ACHN (cell line): ENCODE measurements at places on chromosomes 4 and X.

GRCh38 chrX:32408389-32408788 lies 803.0 kb downstream of the DMD start:
- DNase-seq = peak; percentile 0

- no peak for DNase-seq
Observed at GRCh38 chr4:3679851-3680311, 86.3 kb upstream of the ADRA2C start.

DNA sequence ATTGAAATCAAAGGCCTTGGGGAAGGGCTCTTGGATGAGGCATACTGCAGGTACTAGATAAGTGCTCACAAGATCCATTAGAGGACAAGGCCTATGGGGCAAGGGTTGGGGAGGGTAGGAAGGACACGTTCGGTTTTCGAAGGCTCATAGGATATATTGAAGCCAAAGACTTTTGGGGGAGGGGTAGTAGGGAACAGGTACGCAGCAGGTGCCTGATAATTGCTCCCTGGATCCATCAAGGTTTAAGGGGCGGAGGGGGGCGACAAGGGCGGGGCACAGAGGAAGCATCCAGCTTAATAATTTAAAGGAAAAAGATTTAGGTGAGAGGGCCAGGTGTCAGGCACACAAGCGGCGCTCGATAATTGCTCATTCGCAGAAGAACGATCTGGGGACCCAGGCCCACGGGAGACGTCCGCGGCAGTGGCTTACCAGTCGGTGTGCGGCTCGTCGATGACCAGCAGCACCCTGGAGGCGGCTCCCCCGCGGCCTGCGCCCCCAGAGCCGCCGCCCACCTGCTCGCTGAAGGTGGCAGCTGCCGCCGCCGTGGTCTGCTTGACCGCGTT lies 653 bp downstream of the SYN1 start:
- no peak for DNase-seq

- no peak for DNase-seq
Observed at GRCh38 chr4:182409271-182409670, 166.1 kb downstream of the TENM3 start.

- DNase-seq = no peak
Observed at GRCh38 chr4:164384416-164384815, 369.5 kb upstream of the SMIM31 start.

- DNase-seq = no peak
Observed at GRCh38 chr4:142856576-142856975, 10.5 kb upstream of the INPP4B start.

DNA sequence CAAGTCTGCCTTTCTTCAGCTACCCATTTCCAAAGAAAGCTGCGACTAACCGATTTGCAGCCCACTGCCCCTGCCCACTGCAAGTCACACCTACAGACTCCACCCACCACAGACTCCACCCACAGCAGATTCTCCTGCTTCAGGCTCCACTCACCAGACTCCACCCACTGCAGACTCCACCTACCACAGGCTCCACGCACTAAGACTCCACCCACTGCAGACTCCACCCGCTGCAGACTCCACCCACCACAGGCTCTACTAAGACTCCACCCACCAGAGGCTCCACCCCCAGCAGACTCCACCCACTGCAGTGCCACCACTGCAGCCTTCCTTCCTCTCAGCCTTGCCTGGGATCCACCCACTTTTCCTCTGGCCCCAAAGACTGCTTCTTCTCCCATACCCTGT lies 41.3 kb downstream of the ABLIM2 start:
- peak; percentile 12 for DNase-seq

GRCh38 chr4:173537613-173538147 lies 7.7 kb upstream of the HAND2 start:
- no peak for DNase-seq

- DNase-seq = no peak
Observed at GRCh38 chr4:136862653-136863052, 669.6 kb downstream of the PCDH18 start.

DNA sequence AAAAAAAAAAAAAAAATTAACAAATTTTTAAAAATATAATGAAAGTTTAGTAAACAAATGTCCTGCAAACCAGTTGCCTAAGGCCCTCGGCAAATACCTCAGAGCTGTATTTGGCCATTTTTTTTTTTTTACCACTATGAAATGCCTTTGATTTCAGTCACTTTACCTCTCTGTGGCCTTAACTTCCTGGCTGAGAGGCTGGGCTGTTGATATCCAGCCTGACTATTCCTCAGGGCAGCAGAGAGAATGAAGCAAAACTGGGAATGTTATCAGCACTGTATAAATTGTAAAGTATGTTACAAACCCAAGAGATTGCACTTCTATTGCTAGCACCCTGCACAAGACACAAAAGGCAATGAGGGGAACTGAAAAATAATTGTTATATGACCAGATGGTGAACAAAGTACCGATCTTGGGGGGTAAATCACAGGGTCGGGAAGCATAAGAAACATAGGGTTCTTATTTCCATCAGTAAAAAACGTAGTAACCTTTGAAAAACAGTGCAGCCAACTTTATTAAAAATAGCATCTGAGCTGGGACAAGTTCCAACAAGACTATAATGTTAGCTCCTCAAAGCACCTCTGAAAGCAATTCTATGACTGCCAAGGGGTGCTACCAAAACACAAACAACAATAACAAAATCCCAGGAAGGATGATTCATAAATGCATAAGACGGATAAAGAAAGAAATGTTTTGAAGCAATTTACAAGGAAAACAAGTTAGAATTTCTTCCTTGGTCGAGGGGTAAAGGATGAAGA lies 18.1 kb downstream of the USP46 start:
- no peak for DNase-seq

GRCh38 chrX:138745196-138745595 lies 33.7 kb upstream of the FGF13 start:
- peak; percentile 31 for DNase-seq

DNA sequence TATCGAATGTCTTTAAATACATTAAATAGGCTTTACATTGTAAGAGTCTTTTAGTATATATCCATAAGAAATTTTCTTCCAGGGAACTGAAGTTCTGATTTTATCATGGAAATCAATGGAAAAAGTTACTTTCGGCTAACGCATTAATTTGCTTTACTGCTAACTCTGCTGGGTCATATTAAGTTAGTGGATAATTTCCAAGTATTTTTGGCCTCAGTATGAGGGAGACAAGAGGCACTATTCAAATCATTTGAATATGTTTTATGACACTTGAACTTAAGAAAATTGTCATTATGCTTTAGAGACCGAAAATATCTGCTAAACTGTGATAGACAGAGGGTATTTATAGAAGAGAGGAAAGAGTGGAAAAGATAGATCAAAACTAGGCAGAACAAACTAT lies 237.5 kb downstream of the PCDH7 start:
- no peak for DNase-seq

DNA sequence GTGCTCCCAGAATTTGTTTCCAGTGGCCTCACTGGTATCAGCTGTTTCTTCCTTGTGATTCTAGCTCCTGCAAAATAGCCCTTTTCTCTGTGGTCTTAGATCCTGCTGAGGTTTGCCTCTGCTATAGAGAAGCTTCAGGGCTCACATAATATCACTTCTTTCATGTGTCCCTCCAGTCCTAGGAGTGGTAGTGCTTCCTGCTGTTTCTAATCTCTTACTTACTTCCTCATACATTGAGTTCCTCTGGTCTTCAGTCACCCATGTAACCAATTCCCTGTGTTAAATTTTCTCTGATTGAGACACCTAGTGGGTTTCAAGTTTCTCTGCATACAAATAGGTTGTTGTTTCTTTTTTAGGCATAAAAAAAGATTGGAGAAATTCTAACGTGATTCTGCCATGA lies 1567.9 kb downstream of the ARAP2 start:
- no peak for DNase-seq

DNA sequence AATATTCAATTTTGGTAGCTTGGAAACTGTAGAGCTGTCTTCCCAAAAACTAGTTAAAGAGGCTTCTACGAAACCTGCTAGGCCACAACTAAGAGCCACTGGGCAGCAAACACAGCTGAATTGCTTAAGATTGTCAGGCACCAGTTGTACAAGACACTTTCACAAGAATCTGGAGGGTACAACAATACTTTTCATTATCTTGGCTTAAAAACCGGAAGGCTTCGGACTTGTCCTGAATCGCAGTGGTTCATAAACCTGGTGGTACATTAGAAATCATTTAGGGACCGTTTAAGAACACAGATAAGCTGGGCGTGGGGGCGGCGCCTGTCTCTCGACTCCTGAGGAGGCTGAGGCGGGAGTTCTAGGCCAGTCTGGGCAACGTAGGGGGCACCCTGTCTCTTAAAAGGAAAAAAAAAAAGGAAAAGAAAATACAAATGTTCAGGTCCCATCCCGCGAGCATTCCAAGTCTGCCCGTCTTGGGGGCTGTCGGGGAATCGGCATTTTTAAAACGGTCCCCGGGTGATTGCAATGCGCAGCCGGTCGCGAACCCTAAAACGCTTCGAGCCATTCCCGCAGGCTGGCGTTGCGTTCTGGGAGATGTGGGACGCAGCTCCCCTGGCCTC lies 763 bp downstream of the PYURF start:
- peak; percentile 24 for DNase-seq

- no peak for DNase-seq
Observed at GRCh38 chrX:662126-662525, 31.5 kb downstream of the SHOX start.
